NCI-H1436 (cell line): ENCODE measurements at places on chromosomes 2 and 18.
A peak's percentile ranks its signal among the peaks of the same experiment; 100 is the strongest.

DNA sequence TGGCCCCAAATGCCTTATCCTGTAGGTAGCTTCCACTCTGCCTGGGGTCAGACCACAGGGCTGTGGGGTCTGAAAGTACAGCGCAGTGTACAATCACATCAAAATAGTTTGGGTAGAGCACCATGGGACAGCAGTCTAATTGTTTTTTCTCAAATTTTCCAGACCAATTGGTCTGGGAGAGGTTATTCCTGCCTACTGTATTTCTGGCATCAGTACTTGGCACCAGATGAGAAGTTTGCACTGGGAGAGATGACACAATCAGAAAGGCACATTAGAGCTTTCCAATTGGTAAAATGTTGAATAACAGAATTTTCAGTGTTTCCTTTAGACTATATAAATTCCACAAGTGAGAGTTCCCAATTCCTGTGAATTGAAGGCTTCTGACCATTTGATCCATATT is 30.9 kb upstream of the LRRTM1 start:
- DNase-seq = no peak

GRCh38 chr2:10193851-10194820 is 71.6 kb downstream of the RRM2 start:
- no peak for DNase-seq

- DNase-seq = no peak
These were observed 33.0 kb downstream of the RAB1A start for GRCh38 chr2:65096948-65097347.

- DNase-seq = no peak
These were observed 144.7 kb upstream of the ITGA4 start for GRCh38 chr2:181312515-181312927.

DNA sequence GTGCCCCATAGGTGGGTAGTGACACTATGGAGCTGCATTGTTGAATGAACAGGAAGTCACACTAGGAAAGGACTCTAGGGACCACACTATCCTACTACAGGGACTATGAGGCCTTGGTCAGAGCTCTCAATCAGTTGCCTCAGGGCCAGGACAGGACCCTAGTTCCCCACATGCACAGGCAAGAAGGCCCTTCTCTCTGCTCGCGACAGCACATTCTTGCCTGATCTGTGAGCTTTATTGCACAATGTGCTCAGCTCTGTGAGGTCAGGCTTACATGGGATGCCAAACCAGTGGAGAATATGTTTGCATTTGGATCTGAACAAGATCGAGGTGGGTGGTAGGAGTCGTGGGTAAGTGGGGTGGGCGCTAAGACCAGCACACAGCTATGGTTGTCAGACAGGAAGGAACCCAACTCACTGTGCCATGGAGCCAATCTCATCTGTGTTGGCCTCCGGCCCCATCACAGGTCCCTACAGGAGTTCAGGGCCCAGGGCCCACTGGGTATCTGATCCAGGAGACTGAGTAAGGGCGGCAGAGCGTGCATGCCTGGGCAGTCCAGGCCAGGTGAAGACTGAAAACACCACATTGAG is 8.0 kb downstream of the PCARE start:
- no peak for DNase-seq

GRCh38 chr2:164009756-164010337 is 274.0 kb upstream of the FIGN start:
- DNase-seq = peak; percentile 71

DNA sequence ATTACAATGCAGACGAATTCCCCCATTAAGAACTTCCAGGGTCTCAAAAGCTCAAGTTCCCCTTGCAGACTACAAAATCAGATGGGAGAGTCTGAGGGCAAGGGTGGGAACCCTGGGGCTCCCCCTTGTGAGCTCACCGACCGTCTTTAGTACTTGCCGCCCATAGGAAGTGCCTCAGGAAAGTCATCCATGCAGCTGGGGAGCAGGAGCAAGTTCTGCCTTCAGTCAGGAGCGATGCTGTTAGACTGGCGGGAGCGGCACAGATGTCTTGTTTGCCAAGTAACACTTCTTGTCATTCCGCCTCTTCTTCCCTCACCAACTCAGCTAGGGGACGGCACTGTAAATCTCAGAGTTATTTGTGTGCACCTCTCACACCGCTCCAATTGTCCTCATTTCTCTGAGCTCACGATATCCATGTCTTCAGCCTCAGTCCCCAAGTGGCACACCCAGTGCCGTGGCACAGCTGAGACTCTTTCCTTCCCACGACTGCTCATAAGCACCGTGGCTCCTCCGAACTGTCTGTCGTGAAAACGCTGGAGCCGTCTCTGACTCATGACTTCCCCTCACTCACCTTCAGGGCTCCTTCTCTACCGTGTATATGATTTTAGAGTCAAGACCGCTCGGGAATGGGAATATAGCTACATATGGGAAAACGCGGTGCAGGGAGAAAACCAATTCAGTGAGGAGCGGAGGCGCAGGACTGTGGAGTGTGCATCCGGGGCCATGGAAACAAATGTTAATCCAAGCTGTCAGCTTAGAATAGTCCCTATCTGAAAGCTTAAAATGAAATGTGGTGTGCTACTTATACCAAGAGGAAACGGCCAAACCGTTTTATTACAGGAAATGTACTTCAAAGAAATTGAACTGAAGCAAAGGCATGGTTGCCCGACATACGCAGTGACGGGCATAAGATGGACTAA is 34.0 kb downstream of the UXS1 start:
- DNase-seq = no peak

DNA sequence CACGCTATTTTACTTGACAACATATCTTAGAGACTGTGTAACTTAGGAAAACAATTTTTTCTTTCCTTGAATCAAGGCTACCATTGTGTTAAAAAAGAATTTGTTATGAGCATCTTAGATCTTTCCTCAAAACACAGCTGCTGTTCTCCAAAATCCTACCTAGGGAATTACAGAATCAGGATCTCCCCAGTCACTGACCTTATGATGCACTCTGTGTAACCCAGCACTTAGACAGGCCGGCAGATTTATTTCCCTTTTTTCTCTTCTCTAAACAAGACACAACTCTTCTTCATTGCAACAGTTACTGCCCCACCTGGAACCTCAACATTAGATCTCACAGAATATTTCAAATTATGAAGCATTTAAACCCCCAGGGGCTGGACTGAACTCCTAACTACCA is 13.5 kb upstream of the C2orf15 start:
- DNase-seq = no peak

- peak; percentile 37 for DNase-seq
These were observed at the start of gene KCNF1 for GRCh38 chr2:10911291-10912075. KCNF1 (plus strand) TSS chr2:10911934; CDS start chr2:10912427, 493 bp downstream.

DNA sequence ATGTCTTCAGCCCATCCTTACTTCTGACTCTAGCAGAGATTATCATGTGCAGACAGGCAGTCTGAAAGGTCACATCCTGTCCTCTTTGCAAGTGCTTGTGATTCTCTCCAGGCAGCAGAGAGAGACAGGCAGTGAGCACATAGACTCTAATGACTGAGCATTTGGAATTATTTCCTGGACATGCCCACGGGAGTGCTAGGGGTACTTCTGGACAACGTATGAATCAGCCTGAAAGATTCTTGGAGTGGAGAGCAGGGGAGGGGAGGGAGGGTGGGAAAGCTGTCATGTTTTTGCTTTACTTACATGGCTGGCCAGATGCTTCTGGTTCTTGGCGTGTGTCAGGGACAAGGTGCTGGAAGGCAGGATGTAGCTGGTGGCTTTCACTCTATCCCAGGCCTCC is 150.6 kb downstream of the RIF1 start:
- DNase-seq = no peak

- no peak for DNase-seq
These were observed 4.3 kb downstream of the STK39 start for GRCh38 chr2:168243061-168243460.

GRCh38 chr2:10771786-10772185 is 40.8 kb downstream of the PDIA6 start:
- DNase-seq = no peak

DNA sequence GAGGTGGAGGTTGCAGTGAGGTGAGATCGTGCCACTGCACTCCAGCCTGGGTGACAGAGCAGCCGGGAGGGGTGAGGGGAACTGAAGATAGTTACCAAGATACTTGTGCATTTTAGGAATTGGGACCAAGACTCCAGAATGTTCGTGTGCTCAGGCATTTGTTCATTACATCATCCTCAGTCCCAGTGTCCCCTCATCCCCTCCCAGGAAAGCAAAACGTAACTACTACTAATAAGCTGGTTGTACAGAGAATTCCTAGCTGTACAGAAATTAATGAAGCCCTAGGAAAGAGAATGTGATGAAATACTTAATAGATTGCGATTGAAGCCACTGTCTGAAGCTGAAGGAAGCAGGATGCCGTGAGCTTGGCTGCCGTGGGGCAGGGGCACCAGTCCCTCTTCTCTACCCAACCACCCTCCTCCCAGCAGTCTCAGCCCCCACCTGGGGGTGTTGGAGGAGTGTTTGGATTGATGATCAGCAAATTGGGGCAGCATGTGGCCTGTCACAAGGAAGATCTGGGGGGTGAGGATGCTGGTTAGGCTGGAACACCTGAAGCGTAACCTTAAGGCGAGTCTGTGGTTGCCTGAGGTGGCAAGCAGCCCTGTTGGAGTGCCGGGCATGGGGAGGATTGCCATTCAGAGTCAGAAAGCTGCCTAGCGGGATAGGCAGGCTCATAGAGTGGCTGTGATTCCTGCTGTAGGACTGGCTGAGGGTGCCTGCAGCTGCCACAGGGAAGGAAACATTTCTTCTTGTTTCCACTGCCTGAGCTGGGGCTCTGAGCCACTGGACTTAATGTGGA is 140.9 kb downstream of the SH3RF3 start:
- DNase-seq = no peak

DNA sequence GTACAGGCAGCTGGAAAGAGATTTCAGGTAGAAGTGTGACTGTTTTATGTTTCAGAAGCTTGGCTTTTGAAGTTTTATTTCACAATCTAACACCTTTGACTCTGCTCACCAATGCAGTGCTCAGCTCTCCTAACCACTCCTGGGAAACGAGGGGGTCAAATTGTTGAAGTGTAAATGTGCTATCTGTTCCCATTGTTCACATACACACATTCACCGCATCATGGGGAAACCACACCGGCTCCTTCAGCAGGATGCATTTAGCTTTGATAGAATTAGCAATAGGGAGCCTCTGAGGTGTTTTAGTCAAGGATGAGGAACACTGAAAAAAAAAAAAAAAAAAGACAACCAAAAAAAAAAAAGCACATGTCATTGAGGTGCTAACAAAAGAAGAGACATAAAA is 13.4 kb upstream of the DLGAP1 start:
- DNase-seq = no peak

GRCh38 chr2:149808556-149808955 is 221.0 kb upstream of the MMADHC start:
- DNase-seq = no peak

- DNase-seq = no peak
These were observed 896.4 kb downstream of the TDRD15 start for GRCh38 chr2:22020091-22020742.

DNA sequence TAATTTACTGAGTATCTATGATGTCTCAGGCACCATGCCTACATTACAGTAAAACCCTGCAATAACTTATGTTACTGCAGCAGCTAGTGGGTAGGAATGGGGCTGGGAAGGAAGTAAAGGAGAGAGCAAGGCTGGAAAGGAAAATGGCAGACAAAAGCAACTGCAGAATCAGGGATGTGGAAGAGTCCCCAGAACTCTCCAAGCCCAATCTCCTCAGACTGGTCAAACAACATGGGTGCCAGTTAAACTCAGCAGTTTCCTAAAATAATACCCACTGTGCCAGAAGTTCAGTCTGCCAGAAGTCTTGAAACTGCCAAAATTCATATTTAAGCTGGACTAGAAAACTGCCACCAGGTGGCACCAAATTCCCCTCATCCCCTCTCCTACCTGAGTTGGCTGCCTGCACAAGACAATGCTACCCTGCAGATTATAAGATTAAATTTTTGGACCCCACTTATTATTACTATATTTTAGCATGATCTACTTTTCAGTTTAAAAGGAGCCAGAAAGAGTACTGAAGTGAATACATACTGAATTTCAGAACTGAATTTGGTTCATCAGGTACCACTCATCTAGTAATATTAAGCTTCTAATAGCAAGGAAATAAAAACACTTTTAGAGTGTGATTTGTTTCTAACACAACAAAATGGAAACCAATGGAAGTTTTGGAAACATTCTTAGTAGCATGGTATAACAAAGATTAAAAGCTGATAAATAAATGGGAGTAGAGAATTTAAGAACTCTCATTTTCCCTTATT is 86.8 kb upstream of the DNER start:
- DNase-seq = peak; percentile 23

DNA sequence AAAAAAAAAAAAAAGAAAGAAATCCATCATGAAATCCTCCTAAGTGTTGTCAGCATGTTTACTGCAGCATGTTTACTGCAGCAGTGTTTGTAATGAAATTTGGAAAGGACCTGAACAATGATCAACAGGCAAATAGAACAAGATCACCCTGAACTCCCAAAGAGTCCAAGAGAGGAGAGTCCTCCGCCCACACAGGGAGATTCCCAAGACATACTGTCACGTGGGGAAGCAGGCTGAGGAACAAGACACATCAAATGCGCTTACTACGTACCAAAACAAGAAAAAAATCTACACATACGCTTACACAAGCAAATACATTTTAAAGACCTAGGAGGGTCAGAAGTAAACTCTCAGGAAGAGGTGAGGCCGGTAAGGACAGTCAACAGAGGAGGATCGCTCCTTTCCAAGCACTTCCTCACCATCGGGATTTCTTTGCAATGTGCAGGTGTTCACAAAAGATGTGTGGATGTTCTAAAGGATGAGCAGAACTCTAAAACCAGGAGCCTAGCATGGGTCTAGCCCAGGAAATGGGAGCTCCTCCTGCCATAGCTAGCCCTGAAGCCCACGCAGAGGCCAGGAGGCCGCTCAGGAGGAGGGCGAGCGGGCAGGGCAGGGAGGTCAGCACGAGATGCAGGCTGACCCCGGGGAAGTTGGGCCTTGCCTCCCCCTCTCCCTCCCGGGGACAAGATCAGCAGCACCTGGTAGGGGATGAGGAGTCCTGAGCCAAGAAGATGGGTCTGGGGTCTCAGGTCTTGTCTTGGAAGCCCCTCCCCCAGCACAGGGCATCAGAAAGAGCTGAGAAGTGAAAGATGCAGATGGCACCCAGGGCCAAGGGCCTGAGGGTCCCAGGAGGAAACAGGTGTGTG is 66.4 kb downstream of the ZNF516 start:
- DNase-seq = no peak

- peak; percentile 73 for DNase-seq
These were observed at the start of gene TUBA4A for GRCh38 chr2:219253753-219254589. TUBA4A (minus strand) TSS chr2:219253918; CDS start chr2:219253858, 60 bp downstream.

GRCh38 chr2:39608686-39609441 is 56.9 kb upstream of the TMEM178A start:
- no peak for DNase-seq

DNA sequence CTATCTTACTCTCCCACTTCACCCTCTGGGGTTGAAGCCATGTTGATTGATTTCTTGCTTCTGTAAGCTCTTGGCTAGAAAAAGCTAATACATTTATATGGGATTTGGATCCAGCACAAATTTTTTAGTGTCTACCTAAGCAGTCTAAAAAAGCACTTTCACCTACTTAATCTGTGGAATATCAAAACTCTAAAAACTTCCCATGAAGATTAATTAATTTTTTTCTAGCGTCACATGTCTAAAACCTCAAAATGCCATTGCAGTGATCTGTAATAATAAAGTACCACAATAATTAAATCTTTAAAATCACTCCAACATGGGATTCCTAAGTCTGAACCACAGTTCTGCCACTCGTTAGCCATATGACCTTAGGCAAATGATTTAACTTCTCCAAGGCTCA is 180.1 kb downstream of the EN1 start:
- DNase-seq = no peak

- no peak for DNase-seq
These were observed 297.4 kb upstream of the ACVR2A start for GRCh38 chr2:147547440-147547839.
